Stimulated activated CD4-positive, alpha-beta T cell treated with anti-CD3 and anti-CD28 coated beads, Interleukin-2, amount 100 ng/mL, for 48 hours (primary cell): ENCODE measurements at places on chromosomes 16 and 17.

DNA sequence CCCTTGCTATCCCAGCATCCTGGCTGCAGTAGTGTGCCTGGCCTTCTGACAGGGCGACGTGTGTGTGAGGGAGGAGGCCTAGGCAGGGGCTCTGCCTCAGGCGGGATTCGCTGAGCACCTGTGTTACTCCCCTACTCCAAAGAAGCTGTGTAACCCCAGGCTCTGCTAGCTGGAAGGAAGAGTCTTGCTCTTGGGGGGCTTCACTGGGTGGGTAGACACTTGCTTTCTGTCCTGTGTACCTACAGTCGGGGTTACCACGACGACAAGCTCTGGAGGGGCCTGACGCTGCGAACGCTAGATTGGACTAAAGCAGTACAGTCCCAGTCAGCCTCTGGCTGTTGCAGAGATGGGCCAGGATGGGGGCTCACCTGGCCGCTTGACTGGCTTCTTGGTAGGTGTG is 9.5 kb downstream of the EXOC7 start:
- DNase-seq, result no peak

DNA sequence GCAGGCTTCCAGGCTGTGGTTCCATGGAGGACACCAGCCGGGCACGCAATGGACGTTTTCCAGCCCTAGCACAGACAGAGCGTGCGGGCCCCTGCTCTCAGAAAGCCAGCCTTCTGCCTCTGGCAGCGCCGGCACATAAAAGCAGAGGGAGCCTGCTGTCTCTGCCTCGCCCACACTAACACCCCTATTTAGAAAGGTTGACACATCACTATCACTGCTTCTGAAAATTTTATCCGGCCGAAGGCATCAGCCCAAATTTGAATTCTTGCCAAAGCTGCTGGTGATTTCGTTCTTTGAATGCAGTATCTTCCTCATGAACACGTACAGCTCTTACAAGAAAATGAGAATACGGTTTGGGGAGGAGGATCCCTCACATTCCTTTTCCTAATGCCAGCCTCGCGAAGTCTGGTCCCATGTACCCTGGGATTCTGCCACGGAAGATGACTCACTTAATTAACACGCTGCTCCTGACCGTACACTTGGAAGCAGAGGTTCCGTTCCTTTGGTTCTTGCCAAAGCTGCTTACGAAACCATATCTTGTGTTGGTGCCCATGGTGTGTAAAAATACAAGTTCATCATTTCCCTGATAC is 1.3 kb upstream of the RAB11FIP3 start:
- DNase-seq, result no peak

DNA sequence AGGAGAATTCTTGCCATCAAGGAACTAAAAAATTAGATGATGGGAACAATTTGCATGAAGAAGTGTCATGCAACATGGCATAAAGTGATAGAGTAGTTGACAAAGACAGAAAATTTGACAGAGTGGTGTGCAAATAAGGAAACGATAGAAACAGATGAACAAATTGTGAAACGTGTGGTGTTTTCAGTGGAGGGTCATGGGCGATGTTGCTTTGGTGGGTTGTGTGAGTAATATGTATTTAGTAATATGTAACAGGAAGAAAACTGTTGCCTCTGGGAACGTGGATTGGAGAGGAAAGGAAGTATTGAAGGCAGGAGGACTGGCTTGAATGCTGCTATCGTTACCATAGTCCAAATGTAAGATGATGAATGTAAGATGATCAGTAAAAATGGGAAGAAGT is 3.6 kb downstream of the COX10 start:
- no peak for DNase-seq

DNA sequence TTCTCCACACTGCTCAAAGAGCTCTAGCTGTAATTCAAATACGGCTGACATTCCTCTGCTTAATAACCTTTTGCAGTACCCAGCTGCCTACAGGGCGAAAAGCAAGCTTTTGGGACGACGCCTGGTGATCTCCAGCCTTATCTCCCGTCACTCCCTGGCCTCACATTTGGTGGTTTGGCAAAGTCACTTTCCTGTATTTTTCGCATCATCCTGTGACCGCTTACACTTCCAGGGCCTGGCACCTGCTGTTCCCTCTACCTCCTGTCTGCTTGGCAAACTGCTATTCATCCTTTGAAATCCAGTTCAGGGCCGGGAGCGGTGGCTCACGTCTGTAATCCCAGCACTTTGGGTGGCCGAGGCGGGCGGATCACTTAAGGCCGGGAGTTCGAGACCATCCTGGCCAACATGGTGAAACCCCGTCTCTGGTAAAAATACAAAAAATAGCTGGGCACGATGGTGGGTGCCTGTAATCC is 2.7 kb upstream of the BHLHA9 start:
- no peak for DNase-seq

GRCh38 chr17:27430882-27431491 is 25.3 kb upstream of the KSR1 start:
- DNase-seq, result no peak

DNA sequence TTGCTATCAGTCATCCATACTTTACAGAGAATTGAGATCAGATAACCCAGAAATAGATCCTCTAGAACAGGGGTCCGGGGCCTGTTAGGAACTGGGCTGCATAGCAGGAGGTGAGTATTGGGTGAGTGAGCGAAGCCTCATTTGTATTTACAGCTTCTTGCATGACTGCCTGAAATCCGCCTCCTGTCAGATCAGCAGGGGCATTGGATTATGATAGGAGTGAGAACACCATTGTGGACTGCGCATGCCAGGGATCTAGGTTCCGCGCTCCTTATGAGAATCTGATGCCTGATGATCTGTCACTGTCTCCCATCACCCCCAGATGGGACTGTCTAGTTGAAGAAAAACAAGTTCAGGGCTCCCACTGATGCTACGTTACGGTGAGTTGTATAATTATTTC is 13.0 kb upstream of the SCIMP start:
- DNase-seq, result no peak

GRCh38 chr17:57832314-57833178 is 17.3 kb downstream of the MRPS23 start:
- no peak for DNase-seq
